ENCODE measurements at places on chromosomes 1 and 21.

DNA sequence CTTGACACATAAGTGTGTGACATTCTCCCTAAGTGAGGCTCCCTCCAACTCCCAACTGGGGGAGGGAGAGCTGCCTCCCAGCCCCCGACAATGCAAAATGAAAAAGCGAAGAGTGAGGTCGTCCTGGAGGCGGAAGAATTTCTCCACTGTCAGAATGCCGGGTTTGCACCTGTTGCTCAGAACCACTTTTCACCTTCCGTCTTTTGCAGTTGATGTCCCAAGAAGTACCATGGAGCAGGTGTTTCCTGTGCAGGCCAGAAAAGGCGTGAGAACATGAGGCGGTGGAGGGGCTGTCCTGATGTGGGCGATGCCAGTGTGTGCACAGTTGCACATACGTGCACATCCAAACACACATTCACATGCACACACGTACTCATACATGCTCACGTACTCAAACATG is 158.6 kb upstream of the AJAP1 start:
- no peak for DNase-seq

- DNase-seq: no peak
Measured at GRCh38 chr1:159282118-159282517, 20.0 kb upstream of the FCER1A start.

DNA sequence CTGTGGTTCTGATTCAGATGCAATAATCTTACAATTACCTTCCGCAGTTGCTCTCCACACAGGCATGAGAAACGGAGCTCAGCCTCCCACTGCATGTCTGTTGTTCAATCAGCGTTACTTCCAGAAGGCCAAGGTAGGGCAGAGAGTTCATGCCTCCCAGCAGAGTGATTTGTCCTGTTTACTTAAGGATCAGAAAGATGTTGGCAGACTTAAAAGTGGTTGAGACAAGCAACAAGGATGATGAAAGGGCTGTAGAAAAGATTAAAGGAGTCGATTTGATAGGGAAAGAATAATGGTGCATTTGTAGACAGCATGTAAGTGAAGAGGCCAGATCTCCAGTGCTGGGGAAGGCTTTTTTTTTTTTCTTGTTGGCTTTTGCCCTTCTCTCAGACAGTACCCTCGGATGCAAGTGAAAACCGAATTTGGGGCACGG is 26.6 kb downstream of the ARMH1 start:
- DNase-seq: no peak

DNA sequence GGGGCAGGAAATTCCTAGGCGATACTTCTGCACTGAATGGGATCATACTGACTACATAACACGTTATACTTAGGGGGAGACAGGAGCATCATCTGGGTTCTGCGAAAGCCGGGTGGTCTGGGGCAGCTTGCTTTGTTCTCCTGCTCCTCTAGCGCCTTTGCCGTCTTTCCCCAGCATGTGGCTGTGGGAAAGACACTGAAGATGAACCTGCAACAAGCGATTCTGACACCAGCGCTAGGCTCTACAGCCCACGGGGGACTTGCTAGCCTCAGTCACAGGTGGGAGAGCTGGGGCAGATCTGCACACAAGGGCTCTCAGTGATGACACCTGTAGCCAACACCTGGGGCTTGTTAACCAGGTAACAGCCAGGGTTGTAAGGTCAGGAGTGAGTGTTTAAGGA is 51.8 kb downstream of the CD46 start:
- DNase-seq: no peak

- DNase-seq: peak; percentile 65
Measured at GRCh38 chr1:170402476-170403311, 129.3 kb upstream of the GORAB start.
